Stimulated activated CD8-positive, alpha-beta memory T cell treated with anti-CD3 and anti-CD28 coated beads, Interleukin-15, amount 100 ng/mL, for 1 hour (primary cell): ENCODE measurements at places on chromosomes 16 and 17.

GRCh38 chr16:85631802-85632393 is 18.8 kb downstream of the GSE1 start:
- no peak for DNase-seq

DNA sequence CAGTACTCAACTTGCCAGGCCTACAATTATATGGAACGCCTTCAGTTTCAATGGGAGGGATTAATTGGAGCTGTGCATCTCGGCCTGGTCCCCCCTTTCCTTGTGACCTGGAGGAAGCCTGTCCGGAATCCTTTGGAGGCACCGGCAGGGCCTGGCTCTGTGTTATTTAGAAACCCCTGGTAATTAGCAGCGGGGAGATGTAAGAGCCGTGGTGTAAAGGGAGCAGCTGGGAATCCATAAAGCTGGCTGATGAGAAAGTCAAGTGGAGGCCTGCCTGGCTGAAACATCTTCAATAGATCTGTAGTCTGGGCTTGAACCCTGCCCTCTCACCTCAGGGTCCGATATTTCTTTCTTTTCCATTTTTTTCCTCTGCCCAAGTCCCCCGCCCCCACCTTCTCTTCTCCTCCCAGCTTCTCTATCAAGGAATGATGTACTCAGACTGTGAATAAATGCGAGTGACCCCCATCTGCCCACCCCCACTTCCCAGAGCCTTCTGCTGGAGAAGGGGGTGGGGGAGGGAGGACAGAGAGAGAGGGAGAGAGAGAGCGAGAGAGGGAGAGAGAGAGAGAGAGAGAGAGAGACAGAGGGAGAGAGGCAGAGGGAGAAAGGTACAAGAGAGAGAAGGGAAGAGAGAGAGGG is 495.5 kb upstream of the ZFHX3 start:
- no peak for DNase-seq

GRCh38 chr16:27429981-27430441 is 28.0 kb downstream of the IL21R start:
- DNase-seq, result no peak

DNA sequence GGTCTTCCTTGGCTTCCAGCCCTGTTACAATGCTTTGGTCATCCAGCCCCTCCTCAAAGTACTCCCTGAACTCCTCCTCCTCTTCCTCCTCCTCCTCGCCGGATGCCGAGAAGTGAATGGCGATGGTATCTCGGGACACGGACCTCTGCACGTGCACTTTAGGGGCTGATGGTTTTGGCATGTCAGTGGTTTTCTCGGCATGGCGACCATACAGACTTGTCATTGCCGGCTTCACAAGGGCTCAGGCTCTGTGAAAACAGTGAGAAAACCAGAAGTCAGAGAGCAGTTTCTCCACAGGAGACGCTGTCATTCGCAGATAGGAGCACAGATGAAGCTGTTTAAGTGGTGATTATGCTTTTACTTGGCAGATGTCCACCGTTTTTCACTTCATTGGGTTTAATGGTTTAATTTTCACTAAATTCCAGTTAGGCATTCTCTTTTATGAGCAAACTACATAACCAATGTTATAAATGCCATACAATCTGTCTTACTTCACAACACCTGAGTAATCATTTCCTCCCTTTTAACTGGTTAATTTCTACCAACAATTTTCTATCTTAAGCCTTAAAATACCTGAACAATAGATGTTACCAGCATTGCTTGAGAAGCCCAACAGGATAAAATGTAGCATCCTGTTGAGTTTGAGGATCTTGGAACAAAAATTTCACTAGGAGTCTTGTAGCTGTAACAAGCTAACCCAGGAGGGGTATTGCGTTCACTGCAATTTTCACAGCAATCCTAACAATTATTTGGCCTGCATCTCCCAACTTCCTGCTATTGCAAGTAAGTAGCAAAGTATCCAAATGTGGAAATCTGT is 48.9 kb downstream of the TEX2 start:
- DNase-seq, result no peak

GRCh38 chr17:27475981-27476895 is 20.0 kb downstream of the KSR1 start:
- no peak for DNase-seq

- DNase-seq, result no peak
These were observed 77.0 kb downstream of the CYTH1 start for GRCh38 chr17:78705071-78705470.

GRCh38 chr17:7218758-7219157 is 878 bp downstream of the DLG4 start:
- no peak for DNase-seq

DNA sequence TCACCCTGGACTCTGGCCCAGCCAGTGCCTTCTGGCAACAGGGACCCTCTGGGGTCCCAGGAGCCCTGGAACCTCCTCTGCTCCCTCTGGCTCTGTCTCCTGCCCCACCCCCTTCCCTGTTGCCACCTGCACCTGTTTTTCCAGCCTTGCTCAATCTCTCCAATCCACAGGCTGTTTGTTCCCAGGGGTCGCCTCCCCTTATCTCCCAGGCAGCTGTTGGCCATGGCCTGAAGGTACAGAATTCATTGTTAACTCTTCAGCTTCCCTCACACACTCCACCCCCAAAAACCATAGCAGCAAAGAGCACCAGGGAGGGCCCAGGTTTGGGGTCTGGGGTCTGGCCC is 39.3 kb upstream of the TOB1 start:
- DNase-seq, result no peak

DNA sequence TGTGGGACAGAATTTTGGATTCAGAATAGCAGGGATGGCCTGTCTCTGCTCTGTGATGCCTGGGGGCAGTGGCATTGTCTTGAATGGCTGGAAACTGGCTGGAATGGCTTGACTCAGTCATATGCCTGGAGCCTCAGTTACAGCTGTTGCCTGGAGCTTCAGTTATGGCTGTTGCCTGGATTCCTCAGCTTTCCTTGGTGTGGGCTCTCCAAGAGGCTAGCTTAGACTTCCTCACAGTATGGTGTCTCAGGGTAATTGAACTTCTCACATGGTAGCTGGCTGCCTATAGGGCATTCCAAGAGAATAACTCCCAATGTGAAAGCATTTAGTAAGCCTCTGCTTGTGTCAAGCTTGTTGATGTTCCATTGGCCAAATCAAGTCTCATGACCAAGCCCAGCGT is 21.1 kb downstream of the KRT23 start:
- DNase-seq, result no peak

DNA sequence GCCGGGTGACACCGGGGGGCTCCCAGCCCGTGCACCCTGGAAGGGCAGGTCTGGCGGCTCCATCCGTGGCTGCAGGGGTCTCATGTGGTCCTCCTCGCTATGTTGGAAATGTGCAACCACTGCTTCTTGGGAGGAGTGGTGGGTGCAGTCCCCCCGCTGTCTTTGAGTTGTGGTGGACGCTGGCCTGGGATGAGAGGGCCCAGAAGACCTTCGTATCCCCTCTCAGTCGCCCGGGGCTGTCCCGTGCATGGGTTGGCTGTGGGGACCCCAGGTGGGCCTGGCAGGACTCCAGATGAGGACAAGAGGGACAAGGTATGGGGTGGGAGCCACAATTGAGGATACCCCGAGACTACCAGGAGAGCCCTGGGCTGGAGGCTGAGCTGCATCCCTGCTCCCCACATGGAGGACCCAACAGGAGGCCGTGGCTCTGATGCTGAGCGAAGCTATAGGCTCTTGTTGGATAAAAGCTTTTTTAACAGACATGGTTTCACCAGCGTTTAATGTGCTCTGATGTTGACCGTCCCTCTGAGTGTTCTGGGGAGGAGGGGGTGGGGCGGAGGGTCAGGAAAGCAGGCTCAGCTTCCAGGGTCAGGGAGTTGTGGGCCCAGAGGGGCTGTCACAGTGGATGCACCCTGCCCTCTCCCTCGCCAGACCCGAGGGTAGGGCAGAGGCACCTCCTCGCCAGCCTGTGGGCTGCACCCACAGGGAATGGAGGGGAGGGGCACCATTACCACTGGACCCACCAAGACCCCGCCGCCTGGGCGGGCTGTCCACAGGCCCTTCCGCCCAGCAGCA is 5.4 kb downstream of the SPATA2L start:
- DNase-seq, result no peak

- DNase-seq, result no peak
These were observed 20.7 kb upstream of the CMTM4 start for GRCh38 chr16:66717112-66717675.

- DNase-seq, result no peak
These were observed 185.4 kb upstream of the RPL38 start for GRCh38 chr17:74018115-74018514.

DNA sequence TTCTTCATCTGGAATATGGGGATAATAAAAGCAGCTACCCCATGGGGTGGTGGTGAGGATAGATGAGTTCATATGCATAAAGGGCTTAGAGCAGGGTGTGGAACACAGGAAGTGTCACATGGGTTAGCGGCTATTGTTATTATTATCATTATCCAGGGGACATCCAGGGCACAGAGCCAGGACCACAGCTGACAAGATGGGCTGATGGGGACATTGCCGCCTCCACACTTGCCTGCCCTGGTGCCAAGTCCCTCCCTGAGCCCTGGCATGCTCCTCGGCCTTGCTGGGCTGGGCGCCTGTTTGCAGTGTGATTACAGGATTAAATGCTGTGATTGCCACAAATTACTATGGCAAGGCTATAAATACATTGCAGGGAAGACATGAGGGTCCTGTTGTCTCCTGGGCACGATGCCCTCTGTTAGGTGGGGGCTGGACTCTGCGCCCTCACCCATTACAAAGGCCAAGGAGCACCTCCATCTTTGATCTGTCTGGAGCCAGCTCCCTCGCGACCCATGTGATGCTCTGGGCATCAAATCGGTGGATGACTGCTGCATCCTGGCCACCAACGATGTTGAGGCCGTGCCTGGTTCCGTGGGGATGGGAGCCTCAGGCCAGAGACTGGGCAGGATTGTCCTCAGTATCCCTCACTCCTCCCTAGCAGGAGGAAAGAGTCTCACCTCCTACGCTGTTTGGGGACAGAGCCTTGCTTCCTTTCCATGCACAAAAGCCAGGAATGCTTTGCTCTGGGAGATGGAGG is 43.2 kb downstream of the PIMREG start:
- DNase-seq, result no peak

DNA sequence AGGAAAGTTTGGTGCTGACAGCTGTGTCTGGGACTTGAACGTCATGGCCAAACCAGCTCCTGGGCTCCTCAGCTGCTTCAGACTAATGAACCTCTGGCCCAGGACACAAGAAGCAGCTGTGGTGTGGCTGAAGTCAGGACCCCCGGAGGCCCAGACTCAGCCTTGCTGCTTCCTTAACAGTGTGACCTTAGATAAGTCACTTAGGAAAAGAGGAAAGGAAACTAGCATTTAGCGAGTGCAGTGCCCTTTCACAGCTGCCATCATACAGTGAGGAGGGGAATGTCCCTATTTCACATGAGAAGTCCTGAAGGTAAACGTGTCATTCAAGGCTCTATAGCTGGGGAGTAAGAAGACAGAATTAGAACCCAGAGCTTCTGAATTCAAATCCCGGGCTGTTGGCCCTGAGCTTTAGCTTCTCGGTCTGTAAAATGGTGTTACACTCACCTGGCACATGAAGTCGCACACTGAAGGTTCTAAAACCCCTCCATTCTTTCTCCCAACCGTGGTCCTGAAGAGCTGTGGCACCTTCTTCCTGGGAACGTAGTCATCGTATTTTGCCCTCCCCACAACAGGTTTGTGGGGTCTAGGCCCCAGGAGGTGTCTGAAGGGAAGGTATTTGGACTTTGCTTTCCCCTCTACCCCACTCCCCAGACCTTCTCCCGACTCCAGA is 910 bp upstream of the RAMP2 start:
- no peak for DNase-seq

DNA sequence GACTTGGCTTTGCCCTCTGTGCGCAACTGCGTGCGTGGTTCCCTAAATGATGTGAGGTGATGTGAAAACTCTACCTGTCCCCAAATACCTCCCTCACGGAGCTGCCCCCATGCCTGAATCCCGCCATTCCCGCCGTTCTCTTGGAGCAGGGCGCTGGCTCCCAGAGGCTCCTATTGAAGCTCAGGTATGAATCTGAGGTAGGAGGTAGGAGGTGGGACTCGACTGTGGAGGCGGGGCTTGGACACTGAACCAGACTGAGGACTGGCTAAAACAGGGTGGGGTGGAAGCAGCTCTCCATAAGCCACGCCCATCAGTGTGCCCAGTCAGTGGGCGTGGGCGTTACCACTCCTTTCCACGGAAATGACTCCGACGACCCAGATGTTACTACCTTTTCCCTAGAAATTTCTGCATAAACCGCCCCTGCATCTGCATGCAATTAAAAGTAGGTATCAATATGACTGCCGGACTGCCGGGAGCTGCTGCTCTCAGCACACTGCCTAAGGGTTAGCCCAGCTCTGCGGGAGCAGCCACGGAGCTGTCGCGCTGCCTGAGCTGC is 41.0 kb downstream of the FOXL1 start:
- no peak for DNase-seq

DNA sequence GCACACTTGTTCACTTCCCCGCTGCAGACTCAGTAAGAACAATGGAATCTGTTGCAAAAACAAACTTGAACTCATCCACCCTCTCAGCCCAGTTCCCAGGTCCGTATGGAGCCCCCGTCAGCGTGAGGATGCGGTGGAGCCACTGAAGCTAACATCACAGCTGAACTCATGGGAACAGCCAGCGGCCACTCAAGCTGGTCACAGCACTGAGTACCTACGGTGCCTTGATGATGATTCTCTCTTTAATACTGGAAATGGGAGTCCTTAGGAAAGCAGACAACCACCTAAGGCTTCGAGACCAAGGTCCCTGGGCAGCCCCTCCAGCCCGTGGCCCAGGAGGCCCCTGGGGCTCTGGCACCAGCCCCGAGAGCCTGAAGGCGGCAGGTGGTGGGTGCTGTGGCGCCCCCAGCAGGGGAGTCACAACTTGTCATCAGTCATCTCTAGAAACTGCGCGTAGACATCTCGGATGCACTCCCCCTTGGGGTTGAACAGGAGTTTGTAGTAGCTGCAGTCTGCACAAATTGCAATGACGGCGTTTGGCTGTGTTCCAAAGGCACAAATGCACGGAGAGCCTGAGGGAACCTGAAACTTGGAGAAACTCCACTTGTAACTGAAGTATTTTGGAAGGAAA is 31.0 kb upstream of the RHOT1 start:
- no peak for DNase-seq

GRCh38 chr17:57514614-57515013 is 230.5 kb downstream of the CCDC182 start:
- no peak for DNase-seq

DNA sequence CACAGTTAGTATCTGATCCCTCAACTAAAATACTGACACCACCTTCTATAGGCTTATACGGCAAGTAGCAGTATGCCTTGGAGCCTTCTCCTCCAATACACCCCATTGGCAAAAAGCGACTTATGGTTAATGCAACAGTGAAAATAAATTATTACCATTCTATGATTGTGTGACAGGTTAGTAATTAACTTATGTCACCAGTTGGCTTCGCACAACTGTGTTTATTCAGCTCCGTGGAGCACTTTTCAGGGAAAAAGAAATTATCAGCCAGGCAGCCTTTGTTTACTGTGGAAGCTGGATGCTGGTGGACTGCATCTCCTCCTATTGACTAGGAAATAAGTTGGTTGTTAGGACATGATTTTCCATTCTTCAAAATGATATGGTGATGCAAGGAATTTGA is 833.8 kb upstream of the RBFOX1 start:
- DNase-seq, result no peak

GRCh38 chr17:41402161-41402560 is 4.8 kb upstream of the KRT31 start:
- DNase-seq, result no peak

- no peak for DNase-seq
These were observed 67.9 kb downstream of the PRMT7 start for GRCh38 chr16:68378436-68379415.
